Activated CD4-positive, alpha-beta T cell treated with anti-CD3 and anti-CD28 coated beads, Interleukin-2, Interleukin-4, amounts not matched to agents 100 ng/mL and 50 ng/mL, durations not matched to agents 16 hours and 8 hours (primary cell): ENCODE measurements at places on chromosomes 12 and 14.
A peak's percentile ranks its signal among the peaks of the same experiment; 100 is the strongest.

- no peak for DNase-seq
Observed at GRCh38 chr12:28171356-28172060, 18.7 kb upstream of the CCDC91 start.

- DNase-seq = no peak
Observed at GRCh38 chr12:124511259-124511985, 56.0 kb downstream of the NCOR2 start.

DNA sequence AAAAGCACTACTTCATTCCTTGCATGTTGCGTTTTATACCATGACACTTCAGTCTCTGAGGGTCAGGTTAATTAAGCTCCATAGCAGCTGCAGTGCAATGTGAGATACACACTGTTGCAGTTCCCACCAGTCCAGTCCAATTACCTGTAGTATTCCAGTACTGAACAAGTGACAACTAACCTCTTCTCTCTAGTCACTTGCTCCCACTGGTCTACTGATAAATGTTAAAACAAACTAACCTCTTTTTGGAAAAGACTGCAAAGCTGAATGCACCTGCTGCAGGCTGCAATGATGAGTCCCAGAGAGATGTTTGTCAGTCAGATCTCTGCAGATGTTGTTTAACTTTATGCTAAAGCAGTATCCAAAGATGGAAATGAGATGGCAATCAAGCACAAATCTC, 7.9 kb downstream of the NOVA1 start:
- DNase-seq = no peak

DNA sequence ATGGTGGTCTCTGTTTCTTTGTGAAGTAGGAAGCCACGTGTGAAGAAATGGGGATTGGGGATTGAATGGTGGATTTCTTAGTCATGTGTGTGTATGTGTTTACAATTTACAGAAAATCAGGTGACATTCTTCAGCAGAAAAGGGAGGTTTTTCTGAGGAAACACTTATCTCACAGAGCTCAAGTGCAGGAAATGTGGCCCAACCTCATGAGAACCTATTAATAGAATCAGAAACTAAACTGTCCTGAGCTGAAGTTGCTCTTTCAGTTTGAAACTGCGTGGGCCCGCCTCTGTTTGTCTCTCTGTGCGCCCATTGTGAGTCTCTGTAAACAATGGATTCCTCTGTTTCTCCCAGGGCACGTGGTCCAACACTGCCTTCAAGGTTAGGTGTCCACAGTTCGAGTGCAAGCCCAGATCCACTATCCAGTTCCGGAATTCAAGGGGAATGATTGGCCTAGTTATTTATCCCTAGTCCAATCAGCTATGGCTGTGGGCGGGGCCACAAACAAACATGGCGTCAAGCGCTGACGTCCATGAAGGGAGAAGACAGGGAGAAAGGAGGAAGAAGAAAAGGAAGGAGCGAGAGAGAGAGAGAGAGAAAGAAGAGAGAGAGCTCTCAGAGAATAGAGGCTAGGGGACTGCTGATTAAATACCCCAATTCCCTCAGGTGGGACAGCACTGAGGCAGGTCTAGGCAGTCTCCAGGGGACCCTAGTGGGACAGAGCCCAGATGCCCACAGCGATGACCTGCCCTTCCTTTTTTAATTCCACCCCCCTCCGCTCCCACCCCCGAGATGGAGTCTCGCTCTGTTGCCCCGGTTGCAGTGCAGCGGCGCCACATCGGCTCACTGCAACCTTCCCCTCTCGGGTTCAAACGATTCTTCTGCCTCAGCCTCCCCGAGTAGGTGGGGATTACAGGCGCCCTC, 31.4 kb upstream of the C12orf76 start:
- peak; percentile 88 for DNase-seq

DNA sequence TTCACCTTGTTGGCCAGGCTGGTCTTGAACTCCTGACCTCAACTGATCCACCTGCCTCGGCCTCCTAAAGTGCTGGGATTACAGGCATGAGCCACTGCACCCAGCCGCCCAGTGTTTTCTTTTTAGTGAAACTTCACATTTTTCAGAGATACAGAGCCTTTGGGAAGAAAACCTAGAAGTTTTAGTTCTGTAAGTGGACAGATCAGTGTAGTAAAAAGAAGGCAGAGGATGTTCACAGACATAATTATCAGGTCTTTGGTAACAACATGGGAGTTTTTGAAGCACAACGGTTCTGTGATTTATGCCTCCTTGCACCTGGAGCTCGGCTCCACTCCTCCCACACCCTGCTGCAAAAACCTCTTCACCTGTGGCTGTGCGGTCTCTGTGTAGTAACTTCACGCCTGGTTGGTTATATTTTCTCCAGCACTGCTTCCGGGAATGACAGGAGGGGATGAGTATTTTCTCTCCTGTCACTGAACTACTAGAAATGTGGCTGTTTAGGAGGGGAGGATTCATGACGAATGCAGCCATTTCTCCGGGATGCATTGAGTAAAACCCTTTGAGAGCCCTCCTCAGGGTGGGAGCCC, 67.0 kb downstream of the ARF6 start:
- DNase-seq = peak; percentile 42

DNA sequence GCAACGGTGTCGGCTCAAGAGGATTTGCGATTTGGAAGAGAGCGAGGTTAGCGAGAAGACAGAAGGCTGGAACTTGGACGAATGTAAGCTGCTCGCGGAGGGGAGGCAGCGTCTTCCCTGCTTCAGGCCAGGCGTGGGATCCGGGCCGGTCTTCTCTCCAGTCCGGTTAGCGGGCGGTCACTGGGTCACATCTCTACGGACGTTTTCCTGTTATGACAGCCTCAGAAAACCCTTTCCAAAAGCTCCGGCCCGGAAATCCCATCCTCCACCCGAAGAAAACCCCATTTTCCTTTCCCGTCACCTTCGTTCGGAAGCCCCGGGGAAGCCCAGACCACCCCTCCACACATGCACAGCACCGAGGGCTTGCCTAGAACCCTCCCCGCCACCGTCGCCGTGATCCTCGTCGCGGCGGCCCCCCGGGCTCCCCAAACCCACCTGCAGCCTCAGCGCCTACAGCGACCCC, 268 bp downstream of the NDUFB1 start:
- DNase-seq = no peak

DNA sequence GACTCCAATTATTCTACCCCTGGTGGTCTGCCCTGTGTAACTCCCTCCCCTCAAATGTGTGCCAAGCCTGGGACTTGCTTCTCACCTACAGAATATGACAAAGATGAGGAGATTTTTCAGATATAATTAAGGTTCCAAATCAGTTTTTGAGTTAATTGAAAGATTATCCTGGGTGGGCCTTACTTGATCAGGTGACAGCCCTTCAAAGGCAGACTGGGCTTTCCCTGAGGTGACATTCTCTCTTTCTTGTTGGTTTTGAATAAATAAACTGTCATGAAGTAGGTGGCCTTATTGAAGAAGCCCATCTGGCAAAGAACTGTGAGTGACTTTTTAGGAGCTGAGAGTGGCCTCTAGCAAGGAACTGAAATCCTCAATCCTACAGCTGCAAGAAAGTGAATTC, 106.0 kb downstream of the BRMS1L start:
- DNase-seq = no peak

- no peak for DNase-seq
Observed at GRCh38 chr14:57057803-57058202, 210.9 kb downstream of the EXOC5 start.

DNA sequence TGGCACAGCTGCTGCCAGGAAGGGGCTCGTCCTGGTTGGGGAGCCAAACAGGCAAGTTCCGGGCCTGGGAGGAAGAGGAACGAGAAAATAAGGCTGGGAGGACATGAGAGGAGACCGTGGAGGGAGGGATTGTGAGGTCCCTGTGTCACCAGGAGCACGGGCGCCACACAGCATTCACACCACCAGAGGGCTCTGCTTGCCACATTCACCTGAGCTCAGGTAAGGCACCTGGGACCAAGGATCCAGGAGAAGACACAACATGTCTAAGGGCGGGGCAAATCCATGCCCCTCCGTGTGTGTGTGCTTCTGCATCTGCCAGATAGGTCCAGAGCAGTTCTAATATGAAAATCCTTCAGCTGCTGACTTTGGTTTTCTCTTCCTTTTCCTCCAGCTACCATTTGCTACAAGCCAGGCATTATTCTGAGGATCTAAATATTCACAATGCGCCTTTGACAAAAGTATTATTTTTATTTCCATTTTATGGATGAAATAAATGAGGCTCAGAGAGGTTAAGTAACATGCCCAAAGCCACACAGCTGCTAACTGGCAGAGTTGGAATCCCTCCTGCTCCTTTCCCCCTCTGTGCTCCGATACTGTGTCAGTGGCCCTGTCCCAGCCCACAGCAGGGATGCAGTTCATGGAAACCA, 14.6 kb downstream of the RAPGEF3 start:
- peak; percentile 15 for DNase-seq

DNA sequence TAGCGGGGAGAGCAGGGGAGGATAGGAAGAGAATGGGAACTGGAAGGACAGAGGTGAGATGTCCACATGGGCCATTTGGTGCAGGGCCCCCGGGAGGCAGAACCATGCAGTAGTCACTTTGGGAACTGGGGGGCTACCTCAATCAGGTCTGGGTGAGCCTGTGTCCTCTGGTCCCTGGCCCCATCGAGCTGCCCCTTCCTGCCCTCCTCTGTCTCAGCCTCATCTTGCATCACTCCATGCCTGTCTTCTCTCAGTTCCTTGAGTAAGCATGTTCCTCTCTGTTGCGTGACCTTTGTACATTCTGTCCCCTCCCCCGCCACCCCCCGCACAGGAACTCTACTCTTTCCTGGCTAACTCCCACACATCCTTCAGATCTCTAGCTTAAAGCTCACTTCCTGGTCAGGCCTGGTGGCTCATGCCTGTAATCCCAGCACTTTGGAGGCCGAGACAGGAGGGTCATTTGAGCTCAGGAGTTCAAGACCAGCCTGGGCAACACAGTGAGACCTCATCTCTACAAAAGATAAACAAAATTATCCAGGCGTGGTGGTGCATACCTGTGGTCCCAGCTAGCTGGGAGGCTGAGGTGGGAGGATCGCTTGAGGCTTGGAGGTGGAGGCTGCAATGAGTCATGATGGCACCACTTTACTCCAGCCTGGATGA, 23.2 kb downstream of the FOS start:
- DNase-seq = peak; percentile 21

DNA sequence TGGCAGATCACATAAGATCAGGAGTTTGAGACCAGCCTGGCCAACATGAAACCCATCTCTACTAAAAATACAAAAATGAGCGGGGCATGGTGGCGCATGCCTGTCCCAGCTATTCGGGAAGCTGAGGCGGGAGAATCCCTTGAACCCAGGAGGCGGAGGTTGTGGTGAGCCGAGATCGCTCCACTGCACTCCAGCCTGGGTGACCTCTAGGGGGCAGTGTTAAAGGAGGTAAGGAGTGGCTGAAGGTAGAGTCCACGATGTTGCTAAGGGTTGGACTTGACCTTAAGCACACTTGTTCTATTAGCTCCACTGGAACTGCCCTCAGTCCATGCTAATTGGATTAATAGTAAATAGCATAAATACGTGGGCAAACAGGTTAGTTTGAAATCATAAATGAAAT, 62.4 kb upstream of the PSMC1 start:
- peak; percentile 22 for DNase-seq

GRCh38 chr14:90513161-90514014, 116.6 kb downstream of the CALM1 start:
- DNase-seq = no peak

GRCh38 chr14:103206023-103206481, 82.8 kb downstream of the TNFAIP2 start:
- DNase-seq = no peak

DNA sequence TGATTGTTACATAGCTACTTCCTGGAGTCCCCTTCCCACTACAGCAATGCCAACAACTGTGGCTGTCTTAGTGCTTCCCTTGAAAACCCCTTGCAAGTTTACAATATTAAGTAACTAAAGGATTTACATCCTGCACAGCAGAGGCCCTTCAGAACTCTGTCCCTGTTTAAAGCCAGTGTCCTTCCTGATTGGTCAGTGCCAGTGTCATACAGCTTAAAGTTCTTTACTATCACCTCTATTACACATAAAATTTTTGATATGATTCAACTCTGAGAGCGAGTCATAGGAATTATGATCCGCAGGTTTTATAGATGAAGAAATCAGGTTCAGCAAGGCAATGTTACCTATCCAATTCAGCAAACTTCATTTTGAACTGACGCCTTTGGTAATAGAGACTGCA, 91.4 kb upstream of the ALX1 start:
- no peak for DNase-seq

GRCh38 chr14:30129807-30130206, 202.2 kb upstream of the PRKD1 start:
- DNase-seq = no peak

GRCh38 chr12:5619628-5620027, 187.7 kb downstream of the NTF3 start:
- DNase-seq = no peak

DNA sequence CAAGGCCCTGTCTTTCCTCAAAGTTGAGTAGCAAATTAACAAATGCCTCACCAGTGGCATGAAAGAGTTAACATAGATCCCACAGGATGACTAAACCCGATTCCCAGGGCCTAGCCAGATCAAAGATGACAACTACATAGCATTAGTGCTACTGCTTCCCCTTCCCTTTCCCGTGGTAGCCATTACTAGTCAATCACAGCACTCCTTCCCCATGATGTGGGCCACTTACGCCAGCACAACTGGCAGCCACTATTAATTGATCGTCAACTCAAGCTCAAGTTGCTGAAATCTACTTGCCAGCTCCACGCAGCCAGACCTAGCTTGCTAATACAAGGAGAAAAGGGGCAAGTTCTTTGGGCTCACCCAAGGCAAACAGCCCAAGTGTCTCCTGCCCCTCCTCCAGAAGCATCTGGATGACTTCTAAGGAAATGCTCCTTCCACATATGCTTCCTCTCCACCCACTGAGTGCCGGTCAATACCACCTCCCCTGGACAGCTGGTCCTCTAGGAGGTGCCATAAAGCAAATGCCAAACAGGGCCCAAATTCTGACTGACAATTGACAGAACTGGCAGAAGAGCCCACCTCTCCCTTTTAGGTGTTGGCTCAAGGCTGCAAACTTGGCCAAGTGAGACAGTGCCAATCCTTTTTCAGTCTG, 72.6 kb downstream of the NUAK1 start:
- no peak for DNase-seq

GRCh38 chr12:91786499-91787272, 359.0 kb downstream of the BTG1 start:
- DNase-seq = no peak

GRCh38 chr14:76868454-76869170, 42.4 kb downstream of the LRRC74A start:
- DNase-seq = no peak

DNA sequence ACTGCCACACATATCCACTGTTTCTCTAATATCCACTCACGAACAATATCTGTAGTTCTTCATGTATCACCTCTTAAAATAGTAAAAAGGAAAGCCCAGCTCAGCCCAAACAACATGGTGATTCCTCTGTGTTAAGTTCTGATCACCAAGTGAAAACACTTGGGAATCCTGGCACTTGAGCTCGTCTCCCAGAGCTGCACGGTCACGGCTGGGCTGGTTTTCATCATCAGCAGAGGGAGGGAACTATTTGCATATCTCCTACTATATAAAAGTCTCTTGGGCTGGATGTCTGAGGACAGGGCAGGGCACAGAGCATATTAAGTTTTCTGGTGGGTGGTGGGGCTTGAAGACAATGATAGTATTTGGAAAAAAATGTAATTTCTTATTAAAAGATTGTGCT, 870.6 kb downstream of the TMEM121 start:
- DNase-seq = no peak
